ENCODE measurements at places on chromosomes 12 and 14.
A peak's percentile ranks its signal among the peaks of the same experiment; 100 is the strongest.

- DNase-seq, result no peak
Observed at GRCh38 chr12:52494100-52494499, 1.0 kb upstream of the KRT6A start.

- DNase-seq, result no peak
Observed at GRCh38 chr12:58202933-58203718, 261.8 kb downstream of the ATP23 start.

- DNase-seq, result peak; percentile 30
Observed at GRCh38 chr14:89618330-89618708, 201.3 kb upstream of the FOXN3 start.

DNA sequence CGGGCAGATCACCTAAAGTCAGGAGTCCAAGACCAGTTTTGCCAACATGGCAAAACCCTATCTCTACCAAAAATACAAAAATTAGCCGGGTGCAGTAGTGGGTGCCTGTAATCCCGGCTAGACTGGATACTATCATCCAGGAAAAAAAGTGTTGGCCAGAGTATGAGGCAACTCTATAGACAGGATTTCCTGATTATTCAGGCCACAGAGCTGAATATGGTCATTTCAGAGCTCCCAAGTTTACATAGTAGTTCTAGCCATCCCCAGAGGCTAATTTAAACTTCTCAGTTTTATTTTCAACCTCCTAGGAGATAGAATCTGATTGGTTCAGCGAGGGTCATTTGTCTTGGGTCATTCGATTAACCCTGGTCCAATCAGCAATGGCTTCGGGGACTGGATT lies 7.3 kb downstream of the RPGRIP1 start:
- no peak for DNase-seq

GRCh38 chr14:54567639-54568561 lies 972 bp downstream of the SAMD4A start:
- no peak for DNase-seq

GRCh38 chr12:65069336-65069735 lies 51.8 kb downstream of the WIF1 start:
- DNase-seq, result no peak

DNA sequence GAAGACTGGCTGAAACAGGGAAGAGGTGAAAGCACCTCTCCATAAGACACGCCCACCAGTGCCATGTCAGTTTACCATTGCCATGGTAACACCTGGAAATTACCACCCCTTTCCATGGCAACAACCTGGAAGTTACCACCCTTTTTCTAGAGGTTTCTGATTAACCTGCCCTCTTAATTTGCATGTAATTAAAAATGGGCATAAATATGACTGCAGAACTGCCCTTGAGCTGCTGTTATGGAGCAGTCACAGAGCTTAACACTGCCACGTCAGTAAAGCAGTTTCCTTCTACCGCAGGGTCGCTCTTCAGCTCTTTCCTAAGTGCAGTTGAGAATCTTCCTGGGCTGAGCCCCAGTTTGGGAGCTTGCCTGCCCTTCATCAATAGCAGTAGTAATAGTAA lies 55.2 kb downstream of the RASSF3 start:
- no peak for DNase-seq

DNA sequence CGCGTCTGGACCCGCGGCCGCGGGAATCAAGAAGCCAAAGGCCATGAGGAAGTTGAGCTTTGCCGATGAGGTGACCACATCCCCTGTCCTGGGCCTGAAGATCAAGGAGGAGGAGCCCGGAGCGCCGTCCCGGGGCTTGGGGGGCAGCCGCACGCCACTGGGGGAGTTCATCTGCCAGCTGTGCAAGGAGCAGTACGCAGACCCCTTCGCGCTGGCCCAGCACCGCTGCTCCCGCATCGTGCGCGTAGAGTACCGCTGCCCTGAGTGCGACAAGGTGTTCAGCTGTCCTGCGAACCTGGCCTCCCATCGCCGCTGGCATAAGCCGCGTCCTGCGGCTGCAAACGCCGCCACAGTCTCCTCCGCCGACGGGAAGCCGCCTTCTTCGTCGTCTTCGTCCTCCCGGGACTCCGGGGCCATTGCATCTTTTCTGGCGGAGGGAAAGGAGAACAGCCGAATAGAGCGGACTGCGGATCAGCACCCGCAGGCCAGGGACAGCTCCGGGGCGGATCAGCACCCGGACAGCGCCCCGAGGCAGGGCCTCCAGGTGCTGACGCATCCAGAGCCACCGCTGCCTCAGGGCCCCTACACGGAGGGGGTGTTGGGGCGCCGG lies 1.0 kb downstream of the INSM2 start:
- peak; percentile 52 for DNase-seq

GRCh38 chr12:76863837-76864236 lies 15.0 kb downstream of the CSRP2 start:
- no peak for DNase-seq

DNA sequence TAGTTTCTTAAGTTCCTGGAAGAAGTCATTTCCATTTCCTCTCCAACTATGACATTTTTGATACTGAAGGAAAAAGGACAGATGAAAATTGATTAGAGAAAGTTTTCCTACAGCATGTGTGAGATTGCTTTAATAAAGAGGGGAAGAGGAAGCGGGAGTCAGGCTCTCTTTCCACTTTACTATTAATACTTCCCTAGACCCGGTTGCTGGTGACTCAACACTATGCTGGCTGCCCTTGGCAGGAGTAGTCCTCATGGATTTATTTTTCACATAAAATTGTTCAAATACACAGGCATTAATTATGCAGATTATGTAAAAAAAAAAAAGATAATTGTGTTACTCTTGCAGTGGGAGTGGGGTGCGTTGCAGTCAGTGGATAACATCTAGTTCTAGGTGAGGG lies 293.4 kb downstream of the EGLN3 start:
- DNase-seq, result no peak

DNA sequence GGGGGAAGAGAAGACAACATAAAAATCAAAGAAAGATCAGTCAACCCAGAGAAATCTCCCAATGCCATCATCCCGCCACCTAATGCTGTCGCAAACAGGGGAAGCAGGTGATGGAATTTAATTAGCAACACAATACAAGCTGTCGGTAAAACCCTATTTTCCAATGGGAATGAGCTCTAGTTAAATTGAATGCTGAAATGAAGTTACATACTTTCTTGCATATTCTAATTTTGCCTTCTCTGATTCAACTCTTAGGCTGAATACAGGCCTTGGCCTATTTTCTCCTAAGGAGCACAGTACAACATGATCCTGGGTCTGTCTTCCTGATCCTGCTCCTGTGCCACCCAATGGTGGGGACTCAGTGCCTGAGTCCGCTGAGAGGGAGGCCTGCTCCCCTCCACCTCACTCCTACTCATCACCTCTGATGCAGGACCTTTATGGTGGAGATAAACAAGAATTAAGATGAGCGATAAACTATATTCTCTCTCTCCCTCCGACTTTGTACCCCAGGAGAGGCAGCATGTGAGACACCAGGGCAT lies 238.8 kb downstream of the GXYLT1 start:
- no peak for DNase-seq

DNA sequence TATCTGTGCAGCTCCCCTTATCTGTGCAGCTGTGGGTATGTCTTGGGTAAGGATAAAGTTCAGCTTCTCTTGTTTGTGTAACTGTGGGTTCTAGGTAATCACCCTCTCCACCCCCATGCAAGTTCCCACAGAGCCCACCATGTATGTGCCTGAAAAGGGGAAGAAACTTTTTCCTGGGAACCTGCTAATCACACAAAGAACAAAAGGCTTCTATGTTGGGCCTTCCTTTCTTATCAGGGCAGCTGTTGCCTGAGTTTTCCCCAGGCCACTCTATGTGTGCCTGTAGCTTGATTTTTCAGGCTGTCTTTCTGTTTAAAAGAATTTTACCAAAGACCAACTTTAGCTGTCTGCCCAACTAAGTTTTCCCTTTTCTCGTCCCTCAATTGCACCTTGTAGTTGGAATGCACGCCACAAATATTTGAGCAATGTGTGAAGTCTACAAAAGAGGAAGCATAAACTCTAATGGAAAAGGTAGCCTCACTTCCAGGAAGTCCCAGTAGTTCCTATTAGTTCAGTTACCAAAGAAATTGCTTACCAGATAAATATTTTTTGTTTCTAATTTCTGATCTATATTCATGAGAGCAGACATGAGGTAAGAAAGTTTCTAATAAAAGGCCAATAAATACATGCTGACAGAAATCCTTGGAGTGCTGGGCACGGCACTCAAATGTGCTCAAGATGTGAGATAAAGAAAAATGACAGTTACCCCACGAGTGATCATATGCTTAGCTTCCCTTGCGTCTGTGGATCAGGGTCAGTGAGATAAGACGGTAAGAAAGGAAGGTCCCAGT lies 2.7 kb upstream of the GALC start:
- DNase-seq, result peak; percentile 51

DNA sequence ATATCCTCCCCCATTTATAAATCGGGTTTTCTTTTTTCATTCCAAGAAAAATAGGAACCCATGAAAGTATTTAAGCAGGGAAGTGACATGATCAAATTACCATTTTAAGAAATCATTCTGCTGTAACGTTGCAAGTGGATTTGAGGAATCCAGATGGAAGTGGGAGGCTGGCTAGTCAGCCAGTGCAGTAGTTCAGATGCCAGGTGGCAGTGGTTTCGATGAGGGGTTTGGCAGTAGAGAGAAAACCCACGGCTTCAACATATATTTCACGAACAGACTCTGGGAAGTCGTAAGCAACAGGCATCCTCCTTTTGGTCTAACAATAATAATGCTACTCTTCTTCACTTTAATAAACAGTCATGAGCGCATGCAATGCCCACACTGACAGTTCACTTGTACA lies 25.0 kb downstream of the PDZRN4 start:
- DNase-seq, result no peak

DNA sequence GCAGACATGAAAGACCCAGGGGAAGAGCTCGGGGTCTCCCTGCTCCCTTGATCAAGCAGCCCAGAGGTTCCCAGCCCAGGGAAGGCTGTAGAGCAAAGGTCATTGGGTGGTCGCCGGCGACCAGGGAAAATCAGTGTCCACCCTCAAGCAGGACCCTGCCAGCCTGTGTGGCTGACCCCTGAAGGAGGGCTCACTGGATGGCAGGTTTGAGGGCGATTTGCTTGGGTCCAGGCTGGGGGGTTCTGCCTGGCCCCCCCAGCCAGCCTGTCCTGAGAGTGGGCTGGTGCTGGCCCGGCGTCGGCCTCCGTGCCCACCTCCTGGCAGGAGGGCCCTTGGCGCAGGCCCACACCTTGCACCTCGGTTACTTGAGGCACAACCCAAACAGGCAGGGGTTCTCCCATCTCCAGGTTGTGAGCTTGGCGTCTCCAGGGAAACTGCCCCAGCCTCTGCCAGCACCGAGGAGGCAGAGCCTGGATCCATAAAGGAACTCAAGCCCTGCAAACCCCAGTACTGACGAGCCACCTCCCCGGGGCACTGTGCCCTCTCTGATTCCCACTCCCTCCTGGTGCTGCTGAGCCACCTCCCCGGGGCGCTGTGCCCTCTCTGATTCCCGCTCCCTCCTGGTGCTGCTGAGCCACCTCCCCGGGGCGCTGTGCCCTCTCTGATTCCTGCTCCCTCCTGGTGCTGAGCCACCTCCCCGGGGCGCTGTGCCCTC lies 329.0 kb upstream of the SFSWAP start:
- no peak for DNase-seq

DNA sequence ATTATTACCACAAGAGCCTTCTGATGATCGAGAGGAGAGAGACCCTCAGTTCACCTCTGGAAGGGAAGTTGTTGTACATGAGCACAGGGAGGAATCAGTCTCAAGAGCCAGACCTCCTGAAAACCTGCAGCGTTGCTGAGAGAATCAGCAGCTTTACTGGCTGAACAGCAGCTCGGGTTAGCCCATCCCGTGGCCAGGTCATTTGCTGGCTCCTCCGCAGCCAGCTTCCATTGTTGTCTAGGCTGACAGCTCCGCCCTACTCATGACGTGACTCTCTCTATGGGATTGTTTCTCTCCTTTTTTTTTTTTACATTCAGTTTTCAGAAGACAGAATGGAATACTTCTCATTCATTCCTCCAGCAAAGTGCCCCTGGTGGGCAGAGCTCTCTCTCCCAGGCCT lies 69.9 kb downstream of the TGFB3 start:
- DNase-seq, result no peak

All from kidney glomerular epithelial cell (primary cell).